ENCODE measurements at places on chromosomes 1 and 21.

DNA sequence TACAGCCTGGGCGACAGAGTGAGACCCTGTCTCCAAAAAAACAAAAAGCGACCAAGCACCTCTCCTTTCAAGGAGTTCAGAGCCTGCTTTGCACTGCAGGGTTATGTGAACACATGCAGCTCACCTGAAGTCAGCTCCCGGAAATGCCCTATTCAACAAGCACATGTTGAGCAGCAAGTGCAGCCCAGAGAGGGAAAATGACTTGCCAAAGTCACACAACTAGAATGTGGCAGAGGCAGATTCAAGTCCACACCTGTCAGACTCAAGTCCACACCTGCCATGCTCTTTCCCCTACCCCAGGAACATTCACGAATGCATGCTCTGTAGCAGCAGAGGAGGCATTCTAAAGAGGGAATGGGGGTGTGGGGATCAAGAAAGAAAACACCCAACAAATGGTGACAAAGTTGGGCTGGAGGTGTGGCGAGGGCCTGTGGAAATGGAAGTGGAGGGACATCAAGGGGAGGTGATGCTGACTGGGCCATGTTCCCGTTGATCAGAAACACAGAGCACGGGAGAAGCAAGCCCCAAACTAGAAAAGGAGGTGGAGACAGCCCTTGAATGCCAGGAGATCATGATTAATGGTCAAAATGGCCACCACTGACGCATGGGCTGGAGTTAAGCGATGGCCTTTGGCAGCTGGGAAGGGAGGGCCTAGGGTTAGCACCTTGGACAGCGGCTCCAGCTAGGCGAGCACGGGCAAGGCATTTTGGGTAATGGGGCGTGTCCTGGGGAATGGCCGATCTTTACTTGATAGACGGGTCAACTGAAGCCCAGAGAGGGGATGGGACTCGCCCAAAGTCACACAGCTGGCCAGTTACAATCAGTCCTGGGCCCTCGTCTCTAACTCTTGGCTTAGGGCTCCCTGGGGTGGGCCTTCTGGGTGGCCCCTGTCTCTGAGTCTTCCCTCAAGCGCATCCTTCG, 21.5 kb downstream of the RAP1GAP start:
- peak; percentile 59 for DNase-seq

GRCh38 chr1:29593601-29594382, 357.5 kb downstream of the PTPRU start:
- no peak for DNase-seq

GRCh38 chr1:220991506-220991905, 112.3 kb downstream of the HLX start:
- DNase-seq = no peak

DNA sequence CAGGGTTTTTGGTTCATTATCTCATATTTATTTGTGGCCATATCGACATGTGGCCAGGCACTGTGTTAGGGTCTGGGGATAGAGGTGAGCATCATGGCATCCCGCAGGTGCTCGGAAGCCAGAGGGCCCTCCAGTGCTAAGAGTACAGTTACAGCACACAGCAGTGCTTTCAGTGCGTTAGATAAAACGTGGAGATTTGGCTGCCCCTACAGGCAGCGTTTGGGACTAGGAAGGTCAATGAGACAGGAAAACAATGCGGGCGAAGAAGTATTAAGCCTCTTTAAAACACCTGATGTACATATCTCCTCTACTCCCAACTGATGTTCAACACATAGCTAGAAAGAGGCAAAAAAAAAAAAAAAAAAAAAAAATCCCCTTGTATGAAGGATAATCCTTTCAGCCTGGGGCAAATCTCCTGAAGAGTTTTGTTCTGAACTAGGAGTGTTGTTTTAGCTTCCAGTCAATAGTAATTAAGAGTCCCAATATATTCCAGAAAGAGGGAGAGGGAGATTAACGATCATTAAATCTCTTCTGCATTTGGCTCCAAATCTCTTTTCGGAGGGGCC, 80.1 kb downstream of the CAPZB start:
- no peak for DNase-seq

- no peak for DNase-seq
Observed at GRCh38 chr1:29531596-29531995, 295.3 kb downstream of the PTPRU start.

- DNase-seq = no peak
Observed at GRCh38 chr1:22133247-22133930, 9.5 kb downstream of the WNT4 start.

DNA sequence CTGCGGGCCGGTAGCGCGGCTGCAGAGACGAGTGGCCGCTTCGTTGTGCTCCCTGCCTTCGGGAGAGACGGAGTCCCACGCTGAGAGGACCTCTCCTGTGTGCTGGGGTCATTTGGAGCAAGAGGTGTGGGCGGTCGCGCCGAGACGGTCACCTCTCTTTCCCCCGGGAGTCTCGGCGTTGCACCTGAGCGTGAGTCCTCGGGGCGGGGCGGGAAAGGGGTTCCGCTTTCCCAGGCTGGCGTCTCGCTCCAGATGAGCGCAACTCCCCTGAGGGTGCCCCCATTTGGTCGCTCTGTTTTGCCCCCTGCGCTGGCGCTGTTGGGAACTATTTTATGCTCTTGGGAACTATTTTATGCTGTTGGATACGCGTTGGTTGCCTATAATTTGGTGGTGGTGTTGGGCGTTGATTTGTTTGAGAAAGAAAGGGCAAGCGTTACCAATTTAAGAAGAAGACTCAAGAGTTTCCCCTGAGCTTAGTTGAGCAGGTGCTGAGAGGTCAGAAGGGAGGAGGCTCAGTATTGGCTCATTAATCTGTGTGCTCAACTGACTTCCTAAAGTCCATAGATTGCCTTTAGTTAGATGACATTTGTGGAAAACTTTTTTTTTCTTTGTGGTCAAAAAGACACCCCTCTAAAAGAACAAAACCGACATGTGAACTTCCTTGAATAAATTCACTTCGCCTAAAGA, 683 bp downstream of the LRRC8B start:
- DNase-seq = no peak

DNA sequence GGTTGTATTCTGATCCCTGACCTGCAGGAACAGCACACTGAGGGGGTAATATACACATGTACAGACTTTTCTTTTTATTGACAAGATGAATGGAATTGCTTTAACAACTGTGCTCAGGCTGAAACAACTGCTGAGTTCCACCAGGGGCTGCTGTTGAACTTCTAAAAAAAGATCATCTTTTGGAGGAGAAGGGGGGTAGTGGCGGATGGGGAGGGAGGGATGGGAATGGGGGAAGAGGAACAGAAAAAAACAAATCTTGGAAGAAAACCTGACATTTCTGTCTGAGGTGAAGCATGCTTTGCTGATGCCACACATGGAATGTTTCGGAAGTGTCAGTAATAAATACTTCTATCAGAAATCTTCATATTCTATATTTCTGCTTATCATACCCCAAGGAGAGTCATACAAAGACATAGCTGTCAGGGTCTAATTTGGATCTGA, 75.0 kb downstream of the RWDD3 start:
- peak; percentile 21 for DNase-seq

GRCh38 chr1:58573138-58573537, 3.9 kb downstream of the TACSTD2 start:
- no peak for DNase-seq

DNA sequence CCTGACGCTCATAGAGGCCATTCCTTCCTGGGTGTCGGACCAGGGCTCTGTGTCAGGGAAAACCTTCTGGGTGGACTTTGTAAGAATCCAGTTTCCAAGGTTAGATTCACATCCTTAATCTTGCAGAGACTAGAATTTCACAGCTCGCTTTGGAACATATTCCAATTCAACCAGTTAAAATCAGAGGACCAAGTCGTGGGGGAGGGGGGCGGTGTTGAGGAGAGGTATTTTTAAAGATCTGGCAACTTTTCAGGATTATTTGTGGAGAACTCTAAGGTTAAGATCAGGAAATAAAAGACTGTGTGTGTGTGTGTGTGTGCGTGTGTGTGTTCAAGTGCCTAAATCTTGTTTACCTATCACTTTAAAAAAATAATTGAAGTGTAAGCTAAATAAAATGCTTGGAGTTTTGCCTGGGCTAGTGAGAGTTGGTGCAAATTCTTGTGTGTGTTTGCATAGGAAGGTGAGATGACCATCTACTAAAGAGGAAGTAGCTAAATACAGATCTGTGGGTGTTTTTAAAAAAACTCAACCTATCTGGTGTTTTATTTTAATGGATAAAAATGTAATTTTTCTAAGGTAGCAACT, 21.8 kb downstream of the TENT5C start:
- DNase-seq = no peak

DNA sequence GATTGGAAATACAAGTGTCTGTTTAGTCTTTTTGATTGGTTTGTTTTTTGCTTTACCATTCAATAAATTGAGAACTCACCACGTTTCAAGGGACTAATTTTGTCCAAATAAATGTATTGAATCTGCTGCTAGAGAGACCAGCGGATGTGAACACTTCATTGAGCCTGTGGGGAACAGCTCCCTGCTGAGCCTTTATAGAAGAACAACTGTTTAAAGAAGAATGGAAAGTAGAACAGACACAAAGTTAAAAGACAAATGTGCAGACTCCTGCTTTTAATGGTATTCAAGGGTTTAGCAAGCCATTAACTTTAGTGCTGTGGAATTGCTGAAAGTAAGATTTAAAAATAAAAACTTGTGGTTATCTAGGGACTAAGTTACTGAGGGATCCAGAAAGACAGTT, 817.7 kb upstream of the B3GALT2 start:
- no peak for DNase-seq

DNA sequence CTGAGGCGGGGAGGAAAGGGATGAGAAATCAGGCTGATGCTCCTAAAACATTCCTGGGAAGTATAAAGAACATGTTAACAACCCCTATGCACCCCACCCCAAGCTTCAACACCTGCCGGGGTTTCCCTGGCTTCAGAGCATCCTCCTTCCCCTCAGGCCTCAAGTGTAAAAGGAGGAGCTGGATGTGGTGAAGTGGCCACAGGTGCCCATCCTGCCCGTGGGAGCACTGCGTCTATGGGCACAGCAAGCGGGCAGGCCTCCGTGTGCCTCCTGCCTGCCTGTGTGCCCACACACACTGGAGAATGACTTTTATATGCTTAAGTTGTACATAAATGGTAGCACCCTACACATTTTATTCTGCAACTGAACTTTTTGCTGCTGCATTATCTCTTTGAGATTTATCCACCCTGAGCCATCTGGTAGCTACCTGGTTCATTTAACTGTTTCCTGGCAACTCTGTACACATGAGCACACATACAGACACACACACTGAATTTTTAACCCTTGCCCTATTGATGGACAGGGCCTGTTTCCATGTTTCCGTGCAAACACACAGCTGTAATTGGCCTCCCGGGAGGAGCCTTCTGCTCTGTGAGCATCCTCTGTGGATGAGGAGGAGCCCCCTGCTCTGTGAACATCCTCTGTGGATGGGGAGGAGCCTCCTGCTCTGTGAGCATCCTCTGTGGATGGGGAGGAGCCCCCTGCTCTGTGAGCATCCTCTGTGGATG, 13.4 kb upstream of the FTCD start:
- DNase-seq = no peak

- DNase-seq = peak; percentile 70
Observed at GRCh38 chr1:94560333-94560732, 18.8 kb upstream of the F3 start.

DNA sequence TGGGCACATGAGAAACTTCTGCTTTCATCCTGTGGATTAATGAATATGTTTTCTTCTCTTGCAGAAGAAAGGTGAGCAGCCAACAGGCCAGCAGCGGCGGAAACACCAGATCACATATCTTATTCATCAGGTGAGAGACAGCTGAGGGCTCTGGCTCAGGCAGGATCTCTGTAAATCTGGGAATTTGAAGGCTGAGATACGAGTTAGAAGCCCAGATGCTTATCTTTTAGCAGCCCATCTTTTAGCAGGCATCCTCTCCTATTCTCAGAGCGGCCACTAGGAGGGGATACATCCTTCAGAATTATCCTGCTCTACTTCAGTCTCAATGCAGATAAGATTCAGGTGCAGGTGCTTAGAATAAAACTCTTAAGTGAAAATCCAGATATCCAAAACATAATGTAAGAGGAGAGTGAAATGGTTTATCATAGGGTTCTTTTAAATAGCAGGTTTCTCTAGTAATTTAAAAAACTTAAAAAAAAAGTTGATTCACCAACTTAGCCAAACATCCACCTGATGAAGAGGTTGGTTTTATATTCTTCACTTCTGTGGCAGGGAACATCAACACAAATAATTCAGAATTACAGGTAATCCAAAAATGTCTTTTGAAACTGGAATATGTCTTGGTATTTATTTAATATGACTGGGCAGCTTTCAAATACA, 19.3 kb downstream of the SH2D2A start:
- peak; percentile 64 for DNase-seq

DNA sequence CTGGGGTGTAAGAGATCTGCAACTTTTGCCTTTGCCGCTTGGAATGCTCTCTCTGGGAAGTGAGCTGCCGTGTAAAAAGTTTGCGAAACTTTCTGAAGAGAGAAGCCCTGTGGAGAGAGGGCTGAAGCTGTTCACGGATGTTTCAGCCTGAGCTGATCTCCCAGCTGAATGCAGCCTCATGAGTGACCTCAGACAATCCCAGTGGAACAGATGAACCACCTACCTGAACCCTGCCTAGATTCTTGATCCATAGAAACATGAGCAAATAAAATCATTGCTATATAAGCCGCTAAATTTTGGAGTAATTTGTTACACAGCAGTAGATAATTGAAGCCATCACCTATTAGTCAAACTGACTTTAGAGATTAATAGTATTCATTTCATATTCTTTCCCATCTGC, 4.4 kb upstream of the ALG6 start:
- no peak for DNase-seq

- DNase-seq = no peak
Observed at GRCh38 chr1:34688006-34688741, 66.7 kb upstream of the GJB5 start.

- DNase-seq = no peak
Observed at GRCh38 chr1:12197483-12197880, 30.7 kb downstream of the TNFRSF1B start.

DNA sequence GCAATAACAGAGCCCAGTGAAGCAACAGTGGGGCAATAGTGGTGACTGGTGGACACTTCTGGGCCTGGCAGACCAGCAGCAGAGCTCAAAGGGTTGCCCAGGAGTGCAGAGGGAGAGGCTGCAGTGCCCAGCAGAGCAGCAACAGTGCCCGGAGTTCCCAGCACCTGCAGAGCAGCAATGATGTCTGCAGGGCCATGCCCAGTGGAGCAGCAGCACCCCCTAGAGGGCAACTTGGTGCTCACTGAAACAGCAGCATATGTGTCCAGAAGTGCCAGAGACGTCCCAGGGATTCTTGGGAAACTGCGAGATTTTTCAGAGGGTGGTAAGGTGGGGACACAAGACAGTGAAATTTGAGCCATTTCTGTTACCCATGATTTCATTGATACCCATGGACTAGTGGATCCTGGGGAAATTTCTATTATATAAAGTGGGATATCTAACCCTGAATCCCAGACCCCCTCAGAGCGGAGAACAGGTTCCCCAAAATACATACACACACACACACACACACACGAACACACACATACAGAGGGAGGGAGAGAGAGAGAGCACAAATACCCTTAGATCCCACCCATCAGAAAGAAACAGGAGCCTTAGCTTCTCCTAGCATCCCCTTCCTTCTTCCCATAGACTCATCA, 156.9 kb upstream of the GJB5 start:
- DNase-seq = peak; percentile 6
